Upper lobe of right lung (tissue), 1 donor: ENCODE measurements at places on chromosomes 3 and 15.
A peak's percentile ranks its signal among the peaks of the same experiment; 100 is the strongest.

GRCh38 chr3:122947738-122948137 lies 79.8 kb downstream of the SEMA5B start:
- no peak for DNase-seq

- no peak for DNase-seq
These were observed 1351.5 kb downstream of the ZPLD1 start for GRCh38 chr3:103786296-103786695.

GRCh38 chr3:30596152-30596551 lies 10.2 kb upstream of the TGFBR2 start:
- DNase-seq: no peak

DNA sequence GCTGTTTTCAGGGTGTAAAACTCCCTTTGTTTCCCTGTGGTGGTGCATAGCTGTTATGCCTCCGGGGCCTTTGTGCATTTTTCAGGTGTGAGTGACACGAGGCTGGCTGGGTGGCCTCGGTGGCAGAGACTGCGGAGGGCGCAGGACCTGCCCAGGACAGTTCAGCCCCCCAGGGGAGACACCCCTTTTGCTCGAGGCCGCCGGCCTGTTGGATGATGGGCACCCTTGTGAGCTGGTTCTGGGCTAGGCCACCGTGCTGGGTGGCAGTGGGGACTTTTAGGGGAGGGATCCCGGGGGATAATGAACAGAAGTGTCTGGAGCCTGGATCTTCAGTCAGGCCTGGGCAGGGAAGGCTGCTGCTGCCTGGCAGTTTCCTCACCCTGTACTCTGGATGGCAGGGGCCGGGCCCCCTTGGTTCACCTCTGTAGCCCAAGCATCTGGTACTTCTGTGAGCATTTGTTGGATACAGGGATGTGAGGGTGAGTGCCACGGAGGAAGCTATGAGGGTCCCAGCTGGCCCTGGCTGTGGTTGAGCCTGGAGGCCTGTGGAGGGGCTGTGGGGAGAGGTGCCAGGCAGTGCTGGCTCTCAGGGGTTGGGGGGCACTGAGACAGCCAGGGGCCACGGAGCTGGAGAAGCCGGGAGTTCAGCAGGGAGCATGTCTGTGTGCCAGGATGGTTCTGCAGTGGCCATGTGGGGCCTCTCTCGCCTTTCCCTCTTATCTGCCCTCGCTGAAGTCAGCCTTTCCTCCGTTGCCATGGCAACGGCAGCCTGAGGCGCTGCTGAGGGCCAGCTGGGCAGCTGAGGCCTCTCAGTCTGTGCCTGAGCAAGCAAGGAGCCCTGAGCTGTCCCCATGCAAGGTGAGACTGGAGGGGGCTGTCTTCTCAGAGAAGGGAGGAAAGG lies 49.0 kb downstream of the KY start:
- no peak for DNase-seq

- DNase-seq: peak; percentile 85
These were observed 4.8 kb downstream of the HES1 start for GRCh38 chr3:194140520-194141414.

- no peak for DNase-seq
These were observed 248.9 kb upstream of the TBL1XR1 start for GRCh38 chr3:177446165-177446601.

GRCh38 chr3:6799264-6799915 lies 61.5 kb upstream of the GRM7 start:
- no peak for DNase-seq

DNA sequence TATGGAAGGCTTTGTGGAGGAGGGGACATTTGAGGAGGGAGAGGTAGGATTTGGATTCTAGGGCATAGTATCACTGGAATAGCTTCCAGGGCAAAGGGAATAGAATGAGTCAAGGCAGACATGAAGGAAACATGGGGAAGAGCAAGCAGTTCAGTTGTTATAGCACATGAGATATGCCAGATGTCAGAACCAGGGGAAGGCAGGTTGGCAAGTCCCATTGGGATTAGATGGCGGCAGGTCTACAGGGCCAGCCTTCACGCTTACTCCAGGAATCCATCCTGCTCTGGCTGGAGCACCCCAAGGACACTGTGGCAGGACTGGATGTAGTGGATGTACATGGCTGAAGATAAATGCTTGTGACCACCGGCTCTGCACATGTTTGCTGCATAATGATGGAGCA lies 120.4 kb upstream of the ST8SIA2 start:
- DNase-seq: no peak

GRCh38 chr3:24299246-24299805 lies 195.3 kb downstream of the THRB start:
- no peak for DNase-seq
